ENCODE measurements at places on chromosomes 6 and 20.

GRCh38 chr20:53389516-53390300 lies 203.9 kb downstream of the ZNF217 start:
- no peak for DNase-seq

DNA sequence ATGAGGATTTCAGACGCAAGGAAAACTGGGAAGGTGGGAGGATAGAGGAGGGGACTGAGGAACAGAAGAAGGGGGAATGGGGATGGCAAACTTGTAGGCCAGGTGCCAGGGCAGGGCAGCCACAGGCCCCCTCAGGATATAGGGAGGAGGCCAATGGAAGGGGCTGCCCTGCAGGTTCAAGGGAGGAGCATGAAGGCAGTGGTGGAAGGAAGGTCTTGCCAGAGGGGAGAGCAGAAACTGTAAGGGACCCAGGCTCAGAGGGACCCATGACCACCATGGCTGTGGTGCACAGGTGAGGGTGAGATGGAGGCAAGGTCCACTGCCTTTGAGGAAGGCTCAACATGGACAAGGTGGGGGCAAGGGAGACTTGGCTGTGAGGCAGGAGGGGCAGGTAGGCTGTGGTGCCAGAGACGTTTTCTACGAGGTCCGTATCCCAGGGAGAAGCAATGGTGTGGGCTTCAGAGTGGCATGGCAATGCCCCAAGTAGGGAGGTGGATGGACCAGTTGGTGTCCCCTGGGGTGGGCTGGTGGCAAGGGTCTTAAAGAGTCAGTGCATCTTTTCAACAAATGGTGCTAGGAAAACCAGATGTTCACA lies 22.7 kb downstream of the HLA-F start:
- no peak for DNase-seq

DNA sequence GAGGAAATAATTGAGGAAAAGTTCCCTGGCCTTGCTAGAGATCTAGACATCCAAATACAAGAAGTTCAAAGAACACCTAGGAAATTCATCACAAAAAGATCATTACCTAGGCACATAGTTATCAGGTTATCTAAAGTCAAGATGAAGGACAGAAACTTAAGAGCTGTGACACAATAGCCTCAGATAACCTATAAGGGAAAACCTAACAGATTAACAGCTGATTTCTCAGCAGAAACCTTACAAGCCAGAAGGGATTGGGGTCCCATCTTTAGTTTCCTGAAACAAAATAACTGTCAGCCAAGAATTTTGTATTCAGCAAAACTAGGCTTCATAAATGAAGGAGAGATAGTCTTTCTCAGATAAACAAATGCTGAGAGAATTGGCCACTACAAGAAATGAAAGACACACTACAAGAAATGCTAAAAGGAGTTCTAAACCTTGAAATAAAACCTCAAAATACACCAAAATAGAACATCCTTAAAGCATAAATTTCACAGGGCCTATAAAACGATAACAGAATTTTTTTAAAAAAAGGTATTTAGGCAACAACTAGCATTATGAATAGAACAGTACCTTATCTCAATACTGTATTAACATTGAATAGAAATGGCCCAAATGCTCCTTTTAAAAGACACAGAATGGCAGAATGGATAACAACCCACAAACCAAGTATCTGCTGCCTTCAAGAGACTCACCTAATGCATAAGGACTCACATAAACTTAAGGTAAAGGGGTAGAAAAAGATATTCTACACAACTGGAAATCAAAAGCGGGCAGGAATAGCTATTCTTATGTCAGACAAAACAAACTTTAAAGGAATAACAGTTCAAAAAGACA lies 9.7 kb downstream of the RNGTT start:
- DNase-seq: no peak

DNA sequence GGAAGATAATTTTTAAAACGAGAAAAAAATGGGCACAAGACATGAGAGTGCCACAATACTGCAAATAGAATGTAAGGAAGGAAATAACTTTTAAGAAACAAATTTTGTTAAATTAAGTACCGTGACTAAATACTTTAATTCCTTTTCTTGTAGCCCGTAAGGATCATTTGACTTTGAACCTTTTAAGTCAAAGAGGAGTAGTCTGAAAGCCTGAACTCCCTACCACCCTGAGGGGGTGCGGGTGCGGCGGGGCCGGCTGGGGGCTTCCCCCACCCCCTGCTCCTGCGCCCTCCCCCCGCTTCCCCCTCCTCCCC lies 231 bp upstream of the PHACTR2 start:
- DNase-seq: peak; percentile 57

DNA sequence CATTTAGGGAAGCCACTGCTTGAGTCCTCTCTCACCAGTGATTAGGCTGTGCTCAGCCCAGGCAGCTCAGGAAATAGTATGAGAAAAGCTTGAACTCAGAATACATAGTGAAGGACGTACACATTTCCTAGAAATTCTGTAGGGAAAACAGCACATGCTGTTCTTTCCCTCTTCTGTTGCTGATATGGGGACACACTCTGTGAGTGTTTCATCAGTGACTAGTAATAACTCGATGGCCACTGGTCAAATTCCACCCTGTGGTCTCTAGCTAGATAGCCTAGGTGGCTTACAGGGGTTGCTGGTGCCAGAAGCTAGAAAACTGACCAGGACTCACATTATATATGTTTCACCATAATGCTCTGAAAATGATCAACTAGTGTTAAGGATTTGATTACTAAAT lies 259.8 kb upstream of the SOX4 start:
- DNase-seq: no peak

DNA sequence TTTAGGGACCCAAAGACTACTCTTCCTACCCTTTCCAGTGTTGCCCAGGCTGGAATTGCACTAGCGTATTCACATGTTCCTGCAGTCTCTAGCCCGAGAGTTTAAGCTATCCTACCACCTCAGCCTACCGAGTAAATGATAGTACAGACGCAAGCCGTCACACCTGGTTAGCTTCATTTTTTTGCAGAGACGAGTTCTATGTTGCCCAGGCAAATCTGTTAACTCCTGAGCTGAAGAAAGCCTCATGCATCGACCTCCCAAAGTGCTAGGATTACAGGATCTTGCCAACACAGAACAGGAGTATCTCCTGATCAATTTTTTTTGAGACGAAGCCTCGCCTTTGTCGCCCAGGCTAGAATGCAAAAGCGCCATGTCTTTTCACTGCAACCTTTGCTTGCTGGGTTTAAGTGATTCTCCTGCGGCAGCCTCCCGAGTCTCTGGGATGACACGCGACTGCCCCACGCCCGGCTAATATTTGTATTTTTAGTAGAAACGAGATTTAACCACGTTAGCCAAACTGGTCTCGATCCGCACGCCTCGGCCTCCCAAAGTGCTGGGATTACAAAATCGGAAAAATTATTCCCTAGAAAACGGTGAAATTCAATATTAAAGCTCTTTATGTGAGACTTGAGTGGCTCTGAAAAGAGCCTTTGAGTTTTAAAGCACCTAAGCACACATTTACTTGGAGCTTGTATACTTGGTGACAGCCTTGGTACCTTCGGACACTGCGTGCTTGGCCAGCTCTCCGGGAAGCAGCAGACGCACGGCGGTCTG lies 128.5 kb downstream of the HFE start:
- DNase-seq: no peak

- DNase-seq: no peak
Observed at GRCh38 chr20:32190616-32191415, 16.7 kb downstream of the PLAGL2 start.

GRCh38 chr6:144586986-144587385 lies 301.9 kb downstream of the UTRN start:
- no peak for DNase-seq

DNA sequence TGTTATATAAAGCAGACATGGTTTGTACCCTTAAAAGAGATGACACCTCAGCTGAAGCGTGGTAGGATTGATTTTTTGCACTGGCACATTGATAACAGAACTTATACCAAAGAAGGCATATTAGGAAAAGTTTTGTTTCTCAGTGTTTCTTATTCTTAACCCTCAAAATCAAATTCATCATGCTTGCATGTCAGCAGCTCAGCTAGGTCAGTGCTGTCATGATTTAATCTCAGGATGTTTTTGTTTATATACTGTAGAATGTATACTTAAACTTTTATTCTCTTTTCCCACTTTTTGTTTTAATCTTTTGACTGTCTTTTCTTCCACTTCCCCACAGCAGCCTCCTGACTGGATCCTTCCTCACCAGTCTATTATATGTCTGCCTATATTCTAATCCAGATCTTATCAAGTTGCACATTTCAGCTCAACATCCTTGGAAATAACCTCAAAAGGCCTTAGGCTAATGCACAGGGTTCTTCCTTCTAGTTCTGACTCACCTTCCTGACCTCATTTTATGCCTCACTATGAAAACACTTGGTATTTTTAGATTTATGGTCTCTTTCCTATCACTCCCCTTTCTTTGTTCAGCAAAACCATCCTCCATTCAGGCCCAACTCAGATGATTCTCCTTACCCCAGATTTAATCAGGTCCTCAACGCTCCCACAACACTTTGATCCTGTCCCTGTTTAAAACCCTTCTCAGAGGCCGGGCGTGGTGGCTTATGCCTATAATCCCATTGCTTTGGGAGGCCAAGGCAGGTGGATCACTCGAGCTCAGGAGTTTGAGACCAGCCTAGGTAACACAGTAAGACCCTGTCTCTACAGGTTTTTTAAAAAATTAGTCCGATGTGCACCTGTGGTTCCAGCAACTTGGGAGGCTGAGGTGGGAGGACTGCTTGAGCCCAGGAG lies 7.2 kb downstream of the HEBP2 start:
- no peak for DNase-seq

GRCh38 chr6:47308552-47309290 lies 984 bp downstream of the TNFRSF21 start:
- no peak for DNase-seq

- no peak for DNase-seq
Observed at GRCh38 chr6:84137989-84138575, 89.4 kb downstream of the CEP162 start.

DNA sequence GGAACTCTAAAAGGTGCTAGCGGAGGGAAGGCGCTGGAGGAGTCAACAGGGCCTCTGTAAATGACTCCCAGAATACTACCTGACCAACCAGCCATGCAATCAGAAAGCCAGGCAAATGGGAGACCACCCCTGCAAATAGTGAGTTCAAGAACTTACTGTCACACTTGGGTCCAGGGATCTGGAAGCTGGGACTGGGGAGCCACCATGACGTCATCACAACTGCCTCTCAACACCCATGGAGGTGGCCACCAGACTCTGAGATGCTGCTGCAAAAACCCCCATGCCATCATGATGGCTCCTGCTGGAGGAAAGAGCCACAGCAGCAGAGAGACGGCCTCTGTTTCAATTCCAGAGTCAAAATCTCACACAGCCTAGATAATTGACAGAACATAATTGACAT lies 8.5 kb upstream of the PDYN start:
- DNase-seq: no peak

DNA sequence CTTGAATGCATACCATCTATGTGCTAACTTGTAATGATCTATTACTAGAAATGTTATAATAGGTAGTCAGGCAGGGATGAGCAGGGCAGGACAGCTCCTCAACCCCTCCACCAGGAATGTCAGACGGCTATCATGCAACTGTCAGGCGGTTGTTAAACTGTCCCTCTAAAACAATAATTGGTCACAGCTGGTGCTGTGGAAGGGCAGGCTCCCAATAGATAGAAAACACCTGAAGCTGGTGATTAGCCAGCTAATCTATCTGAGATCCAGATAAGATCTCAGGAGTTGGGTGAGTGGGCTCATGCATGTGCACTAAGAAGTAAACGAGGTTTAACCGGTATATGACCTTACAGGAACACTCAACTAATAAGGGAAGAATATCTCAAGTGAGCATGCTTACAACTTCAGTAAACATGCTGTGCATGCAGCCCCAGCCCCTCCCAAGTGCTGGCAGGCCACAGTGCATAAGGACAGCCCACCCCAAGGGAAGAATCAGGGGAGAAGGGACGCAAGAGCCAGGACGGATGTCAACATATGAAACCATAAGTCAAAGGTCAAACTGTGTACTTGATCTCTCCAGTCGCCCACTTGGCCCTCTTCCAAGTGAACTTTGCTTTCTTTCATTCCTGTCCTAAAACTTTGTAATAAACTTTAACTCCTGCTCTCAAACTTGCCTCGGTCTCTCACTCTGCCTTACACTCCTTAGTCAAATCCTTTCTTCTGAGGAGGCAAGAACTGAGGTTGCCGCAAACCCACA lies 566.2 kb upstream of the NRSN1 start:
- DNase-seq: no peak

- peak; percentile 69 for DNase-seq
Observed at GRCh38 chr6:31308050-31308844, 36.4 kb upstream of the HLA-C start.

GRCh38 chr6:143505537-143505936 lies 6.0 kb downstream of the FUCA2 start:
- DNase-seq: no peak

DNA sequence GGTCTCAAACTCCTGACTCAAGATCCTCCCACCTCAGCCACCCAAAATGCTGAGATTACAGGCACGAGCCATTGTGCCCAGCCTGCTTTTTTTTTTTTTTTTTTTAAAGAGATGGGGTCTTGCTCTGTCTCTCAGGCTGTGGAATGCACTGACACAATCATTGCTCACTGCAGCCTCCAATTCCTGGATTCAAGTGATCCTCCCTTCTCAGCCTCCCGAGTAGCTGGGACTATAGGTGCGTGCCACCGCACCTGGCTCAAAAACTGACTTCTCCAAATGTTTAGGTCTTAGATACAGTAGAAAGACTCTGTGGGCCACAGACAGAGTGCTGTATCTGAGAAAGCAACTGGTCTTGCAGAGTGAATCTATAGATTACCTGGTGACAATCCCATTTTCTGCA lies 31.1 kb upstream of the SLC4A11 start:
- no peak for DNase-seq

DNA sequence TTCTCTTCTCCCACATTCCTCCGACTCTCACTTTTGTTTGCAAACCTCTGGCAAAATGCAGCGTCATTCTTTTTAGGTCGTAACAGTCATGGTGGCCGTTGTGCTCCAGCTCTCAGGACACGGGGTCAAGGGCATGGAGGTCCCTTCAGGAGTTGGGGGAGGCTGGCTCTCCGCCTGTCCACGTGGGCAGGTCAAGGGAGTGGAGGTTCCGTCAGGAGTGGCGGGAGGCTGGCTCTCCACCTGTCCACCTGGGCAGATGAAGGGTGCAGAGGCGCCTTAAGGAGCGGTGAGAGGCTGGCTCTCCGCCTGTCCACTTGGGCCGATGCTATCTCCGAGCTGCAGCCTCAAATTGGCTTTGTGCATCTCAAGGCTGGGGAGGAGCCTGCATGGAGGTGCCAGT lies 98.0 kb downstream of the ERMARD start:
- no peak for DNase-seq

DNA sequence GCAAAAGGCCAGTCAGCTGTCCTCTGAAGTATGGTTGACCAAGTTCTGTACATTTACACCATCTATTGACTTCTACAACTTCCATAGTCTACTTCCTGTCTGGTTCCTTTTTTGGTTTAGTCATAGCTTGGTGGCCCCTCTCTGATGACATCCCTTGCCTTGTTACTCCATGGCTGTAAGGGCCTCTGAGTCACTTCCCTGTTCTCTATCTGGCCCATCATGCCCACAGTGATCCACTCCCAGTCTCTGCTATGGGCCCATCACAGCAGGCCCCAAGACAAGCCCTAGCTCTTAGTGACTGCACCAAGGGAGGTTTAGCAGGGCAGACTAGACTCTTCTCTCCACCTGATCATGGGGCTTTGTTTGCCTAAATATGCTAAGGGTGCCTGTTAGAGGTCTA lies 441.6 kb downstream of the HACE1 start:
- no peak for DNase-seq
